ENCODE measurements at places on chromosomes 5 and 9. TPM values are rescaled to one million over a fixed set of nuclear protein-coding genes. Genes with fewer than 3 reads are reported as not detected.

DNA sequence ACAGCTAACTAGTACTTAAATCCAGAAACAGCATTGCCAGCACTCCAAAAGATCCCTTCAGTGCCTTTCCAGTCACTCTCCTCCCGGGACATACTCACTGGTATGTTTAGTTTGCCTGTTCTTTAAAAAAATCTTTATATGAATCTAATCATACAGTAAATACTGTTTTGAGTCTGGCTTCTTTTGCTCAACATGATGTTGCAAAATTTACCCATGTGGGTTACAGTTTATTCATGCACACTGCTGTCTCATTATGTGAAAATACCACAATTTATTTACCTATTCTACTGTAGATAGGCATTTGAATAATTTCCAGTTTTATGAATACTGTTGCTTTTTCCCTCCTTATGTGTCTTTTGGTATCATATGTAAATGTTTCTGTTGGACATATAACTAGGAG, 13.5 kb downstream of the NDFIP1 start:
- no peak for DNase-seq

GRCh38 chr9:92971776-92972175, 24.5 kb downstream of the FGD3 start:
- no peak for DNase-seq

- DNase-seq: peak; percentile 20
Measured at GRCh38 chr5:8686707-8687106, 817.8 kb downstream of the MTRR start.

- DNase-seq: no peak
Measured at GRCh38 chr5:35066260-35066795, 18.6 kb upstream of the AGXT2 start.

DNA sequence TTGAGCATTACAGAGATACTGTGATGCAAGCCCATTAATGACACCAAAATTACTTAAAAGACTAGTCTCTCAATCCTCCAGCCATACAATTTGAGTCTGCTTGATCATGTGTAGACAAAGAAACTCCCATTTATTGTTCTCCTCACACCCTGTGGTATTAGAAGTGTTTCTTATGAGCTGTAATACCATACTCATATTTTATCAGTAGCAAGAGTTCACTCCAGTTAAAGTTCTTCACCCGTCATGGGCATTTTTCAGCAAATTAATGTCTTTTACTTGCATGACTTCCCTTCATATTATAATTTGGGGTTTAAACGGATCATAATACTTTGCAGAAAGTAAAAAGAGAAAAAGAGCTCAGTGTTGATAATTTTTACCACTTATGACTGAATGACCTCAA, 242.9 kb downstream of the BNC2 start:
- DNase-seq: peak; percentile 31

- no peak for DNase-seq
Measured at GRCh38 chr5:63961598-63962161, 565 bp downstream of the HTR1A start.

GRCh38 chr5:151663617-151664293, 23.0 kb downstream of the SPARC start:
- DNase-seq: no peak

- DNase-seq: no peak
Measured at GRCh38 chr5:132017738-132018625, 6.5 kb upstream of the ACSL6 start.

DNA sequence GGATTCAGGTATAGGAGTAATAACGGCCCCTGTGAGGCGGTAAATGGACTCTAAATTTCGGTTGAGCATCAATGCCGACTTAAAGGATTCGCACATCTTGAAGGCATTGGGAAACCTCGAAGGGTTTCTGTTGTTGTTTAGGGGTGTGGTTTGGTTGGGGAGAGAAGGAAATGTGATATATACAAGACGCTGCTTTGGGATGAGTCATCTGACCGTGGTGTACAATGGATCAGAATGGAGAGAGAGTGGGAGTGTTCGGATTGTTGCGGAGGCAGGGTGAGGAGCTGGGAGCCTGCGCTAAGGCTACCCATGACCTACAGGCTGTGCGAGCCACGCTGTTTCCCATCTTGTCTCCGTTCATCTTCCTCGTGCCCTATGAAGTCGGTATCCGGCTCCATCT, 60.4 kb upstream of the ERCC6L2 start:
- peak; percentile 25 for DNase-seq

- DNase-seq: no peak
Measured at GRCh38 chr9:123318961-123319421, 37.0 kb upstream of the CRB2 start.

- no peak for DNase-seq
Measured at GRCh38 chr5:139688751-139689372, 40.7 kb downstream of the CXXC5 start.

GRCh38 chr9:86733929-86734328, 213.4 kb downstream of the GAS1 start:
- DNase-seq: no peak

- no peak for DNase-seq
Measured at GRCh38 chr5:139652788-139653241, 4.7 kb downstream of the CXXC5 start.

DNA sequence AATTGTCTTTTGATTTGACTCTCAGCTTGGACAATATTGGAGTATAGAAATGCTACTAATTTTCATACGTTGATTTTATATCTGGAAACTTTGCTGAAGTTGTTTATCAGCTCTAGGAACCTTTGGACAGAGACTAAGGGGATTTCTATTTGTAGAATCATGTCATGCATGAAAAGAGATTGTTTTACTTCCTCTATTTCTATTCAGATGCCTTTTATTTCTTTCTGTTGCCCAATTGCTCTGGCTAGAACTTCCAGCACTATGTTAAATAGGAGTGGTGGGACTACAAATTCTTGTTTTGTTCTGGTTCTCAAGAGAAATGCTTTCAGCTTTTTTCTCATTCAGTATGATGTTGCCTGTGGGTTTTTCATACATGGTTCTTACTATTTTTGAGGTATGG, 112.8 kb upstream of the CDH12 start:
- no peak for DNase-seq

DNA sequence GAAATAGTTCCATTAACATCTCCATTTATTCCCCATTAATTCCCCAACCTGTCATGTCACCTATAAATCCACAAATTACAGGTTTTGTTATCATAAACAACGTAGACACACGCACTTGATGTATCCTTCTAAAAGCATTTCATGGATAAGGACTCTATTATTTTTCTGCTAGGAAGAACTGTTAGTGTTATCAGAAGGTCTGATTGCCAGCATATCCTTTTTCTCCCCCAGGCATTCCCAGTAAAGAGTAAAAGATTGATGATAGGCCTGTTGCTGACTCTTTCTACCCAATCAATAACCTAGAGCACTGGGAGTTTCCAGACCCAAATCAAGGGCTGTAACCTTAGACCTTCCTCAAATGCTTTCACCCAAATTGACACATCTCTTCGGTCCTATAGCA, 60.8 kb downstream of the RFK start:
- no peak for DNase-seq

DNA sequence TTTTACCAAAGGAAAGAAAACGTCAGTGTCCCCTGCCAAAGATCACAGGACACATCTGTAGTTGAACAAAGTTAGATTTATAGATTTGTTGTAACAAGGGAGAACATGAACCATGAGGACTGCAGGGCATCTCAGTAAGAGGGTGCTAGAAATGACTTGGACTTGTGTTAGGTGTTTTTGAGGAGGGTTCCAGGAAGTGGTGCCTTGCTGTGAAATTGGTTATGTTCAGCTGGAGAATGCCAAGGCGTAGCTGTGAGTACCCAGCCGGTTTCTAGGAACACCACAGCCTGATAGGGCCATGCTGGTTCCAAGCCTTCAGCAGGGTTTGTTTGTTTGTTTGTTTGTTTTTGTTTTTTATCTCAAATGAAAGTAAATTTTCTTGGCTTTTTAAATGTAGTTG, 5.3 kb downstream of the SPEF2 start:
- DNase-seq: no peak

DNA sequence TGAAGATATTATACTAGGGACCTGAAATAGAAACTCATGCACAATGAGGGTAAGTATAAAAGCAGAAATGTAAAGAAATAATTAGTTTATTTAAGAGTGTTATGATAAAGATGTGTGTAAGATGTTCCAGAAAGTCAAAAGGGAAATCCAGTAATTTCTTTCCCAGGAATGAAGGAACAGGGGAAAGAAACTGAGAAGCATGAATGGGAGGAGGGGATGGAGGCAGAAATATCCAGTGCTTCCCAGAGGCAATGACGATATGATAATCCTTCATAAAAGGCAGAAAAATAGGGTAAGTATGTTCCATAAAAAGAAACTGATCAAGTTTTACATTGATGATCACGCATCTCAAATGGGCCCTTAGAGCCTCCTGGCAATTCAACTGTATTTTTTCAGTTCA, 120.7 kb upstream of the LPAR1 start:
- no peak for DNase-seq

GRCh38 chr9:83677596-83677995, 30.2 kb downstream of the UBQLN1 start:
- DNase-seq: no peak

GRCh38 chr9:38295764-38296163, 96.7 kb upstream of the ALDH1B1 start:
- no peak for DNase-seq

DNA sequence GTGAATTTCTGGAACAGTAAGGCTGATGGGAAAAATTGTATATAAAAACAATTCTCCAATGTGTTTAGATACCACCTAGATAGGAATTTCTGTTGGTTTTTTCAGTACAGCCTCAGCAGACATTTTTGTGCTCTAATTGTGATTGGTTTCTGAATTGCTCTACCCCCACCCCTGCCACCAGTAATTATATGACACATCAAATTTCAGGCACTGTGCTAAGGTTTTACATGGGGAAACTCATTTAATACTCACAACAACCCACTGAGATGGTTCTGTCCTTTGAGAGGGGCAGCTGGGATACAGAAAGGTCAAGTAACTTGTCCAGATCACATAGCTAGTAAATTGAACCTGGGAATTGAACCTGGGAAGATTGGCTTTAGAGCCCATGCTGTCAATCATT, 288.0 kb downstream of the ARHGEF28 start:
- DNase-seq: no peak

DNA sequence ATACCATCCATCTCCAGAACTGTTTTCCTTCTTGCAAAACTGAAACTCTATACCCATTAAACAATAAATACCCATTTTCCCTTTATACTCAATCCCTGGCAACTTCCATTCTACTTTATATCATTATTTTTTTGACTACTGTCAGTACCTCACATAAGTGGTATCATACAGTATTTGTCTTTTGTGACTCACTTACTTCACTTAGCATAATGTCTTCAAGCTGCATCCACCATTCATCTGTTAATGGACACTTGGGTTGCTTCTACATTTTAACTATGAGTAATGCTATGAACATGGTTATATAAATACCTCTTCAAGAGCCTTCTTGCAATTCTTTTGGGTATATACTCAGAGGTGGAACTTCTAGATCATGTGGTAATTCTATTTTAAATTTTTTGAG, 11.6 kb upstream of the TYRP1 start:
- DNase-seq: peak; percentile 41

DNA sequence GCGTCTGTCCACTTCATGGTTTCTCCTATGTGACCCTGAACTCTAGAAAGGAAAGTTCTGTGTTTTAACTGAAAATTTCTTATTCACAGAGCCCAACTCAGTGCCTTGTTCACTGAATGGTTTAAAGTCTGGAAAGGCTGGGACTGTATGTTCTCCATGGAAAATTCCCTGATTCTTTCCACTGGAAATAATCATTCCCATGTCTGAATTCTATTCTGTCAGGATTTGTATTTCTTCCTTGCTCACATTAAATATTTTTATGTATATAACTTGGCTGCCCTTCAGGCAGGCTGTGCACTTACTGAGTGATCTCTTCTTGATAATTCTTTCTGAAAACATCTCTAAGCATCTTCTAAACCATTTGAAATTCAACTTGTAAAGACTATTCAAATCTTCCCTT, 1126.9 kb upstream of the DMAC1 start:
- DNase-seq: no peak

DNA sequence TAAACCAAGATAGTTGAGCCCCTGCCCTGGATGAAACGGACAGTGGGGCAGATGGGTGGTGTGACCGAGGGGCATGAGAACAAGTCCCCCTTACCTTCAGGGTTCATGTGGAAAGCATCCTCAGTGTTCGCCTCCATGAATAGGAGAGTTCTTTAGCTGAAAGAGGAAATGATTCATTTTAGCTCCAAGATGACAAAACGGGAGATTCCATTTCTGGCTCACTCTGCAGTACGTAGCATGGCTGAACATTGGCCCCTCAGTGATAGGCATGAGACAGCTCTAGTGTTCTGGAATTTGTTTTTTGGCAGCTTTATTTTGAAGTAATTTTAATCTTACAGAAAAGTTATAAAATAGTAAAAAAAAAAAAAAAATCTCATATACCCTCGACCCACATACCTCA, 70.2 kb upstream of the AGXT2 start:
- DNase-seq: peak; percentile 36

DNA sequence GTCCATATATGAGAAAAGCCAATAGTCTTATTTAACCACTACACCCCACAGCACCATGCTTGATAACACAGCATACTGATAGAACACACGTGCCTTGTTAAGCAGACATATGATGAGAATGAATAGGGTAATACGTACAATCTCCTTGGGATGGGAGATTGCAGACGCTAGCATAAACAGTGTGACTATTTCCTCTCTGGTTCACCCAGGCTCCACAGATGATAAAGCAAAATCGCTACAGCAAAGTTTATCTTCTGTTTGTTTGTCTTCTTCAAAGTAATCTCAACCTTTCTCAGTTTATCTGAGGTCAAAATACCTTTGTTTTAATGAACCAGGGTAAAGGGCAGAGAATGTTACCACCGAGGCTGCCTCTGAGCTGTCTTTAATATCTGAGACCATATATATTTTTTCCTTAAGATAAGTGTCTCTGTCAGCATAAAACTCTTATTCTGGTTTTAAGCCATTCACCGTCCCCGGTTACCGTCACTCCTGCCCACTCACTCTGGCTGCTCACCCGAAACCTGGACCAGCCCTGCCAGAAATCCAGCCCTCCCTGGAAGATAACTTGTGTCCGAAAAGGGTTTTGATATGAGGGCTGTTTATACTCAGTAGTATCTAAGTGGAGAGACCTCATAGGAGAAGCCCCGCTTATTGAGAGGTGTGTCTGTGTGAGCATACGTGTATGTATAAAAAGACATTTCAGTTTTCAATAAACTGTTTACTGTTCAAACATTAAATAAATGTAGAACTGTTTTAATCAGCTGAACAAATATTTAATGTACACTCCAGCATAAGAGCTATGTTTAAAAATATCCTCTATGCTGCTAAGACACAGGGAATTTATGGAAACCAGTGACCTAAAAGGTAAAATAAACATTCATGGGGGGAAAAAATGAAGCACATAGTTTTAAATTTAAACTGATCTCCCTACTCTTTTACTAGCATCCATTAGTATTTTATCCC, 465.4 kb downstream of the RASEF start:
- DNase-seq: no peak

- peak; percentile 54 for DNase-seq
Measured at GRCh38 chr9:91847581-91848091, 102.4 kb downstream of the ROR2 start.

Gene GPR151
- not detected for total RNA-seq

Gene CSF1R
- not detected for total RNA-seq

Gene SPINK13
- total RNA-seq: 1.8 TPM

Gene FLT4
- total RNA-seq: 0.55 TPM

Gene ZNF483
- total RNA-seq: 5.7 TPM

Gene SGCD
- total RNA-seq: 0.35 TPM

Gene WNT8A
- not detected for total RNA-seq

Gene PNPLA7
- total RNA-seq: not detected

Gene MIGA2
- total RNA-seq: 18.4 TPM

Gene LURAP1L
- total RNA-seq: 7.3 TPM

Gene SPATA9
- total RNA-seq: 0.20 TPM

Gene FIBCD1
- total RNA-seq: 0.52 TPM

Gene TMEM252
- 0.20 TPM for total RNA-seq

Gene HK3
- 0.17 TPM for total RNA-seq

All from renal cortical epithelial cell (primary cell).